Activated CD8-positive, alpha-beta memory T cell treated with anti-CD3 and anti-CD28 coated beads for 1 hour (primary cell): ENCODE measurements at places on chromosomes 11 and 22.

DNA sequence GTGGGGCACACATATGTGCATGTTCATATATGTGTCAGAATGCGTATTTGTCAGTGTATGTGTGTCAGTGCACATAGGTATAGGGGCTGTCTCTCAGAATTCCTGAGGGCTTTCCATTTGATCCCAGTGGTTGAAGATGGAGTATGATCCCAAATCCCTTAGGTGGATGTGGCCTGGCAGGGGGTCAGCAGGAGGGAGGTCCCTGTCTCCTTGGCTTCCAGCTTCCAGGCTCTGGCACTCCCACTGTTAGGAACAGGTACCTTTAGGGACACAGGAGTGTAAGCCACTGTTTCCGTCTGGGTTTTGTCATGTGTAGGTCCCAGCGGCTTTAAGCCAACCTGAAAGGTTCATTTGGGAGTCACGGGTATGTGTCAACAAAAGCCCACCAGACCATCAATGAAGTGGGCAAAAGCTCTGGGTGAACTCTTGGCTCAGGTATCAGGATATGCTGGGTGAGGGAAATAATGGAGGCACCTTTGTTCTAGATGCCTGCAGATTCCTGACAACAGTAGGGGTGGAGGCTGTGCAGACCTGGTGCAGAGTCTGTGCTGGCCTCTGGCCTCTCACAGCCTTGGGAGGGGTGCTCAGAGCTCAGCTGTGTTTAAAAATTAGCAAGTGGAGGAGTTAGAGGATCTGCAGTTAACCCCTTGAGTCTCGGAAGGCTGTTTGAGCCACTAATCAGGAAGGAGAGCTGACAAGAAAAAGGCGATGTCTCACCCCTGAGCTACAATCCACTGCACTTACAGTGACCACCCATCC lies 9.0 kb downstream of the KCNQ1OT1 start:
- DNase-seq: no peak

DNA sequence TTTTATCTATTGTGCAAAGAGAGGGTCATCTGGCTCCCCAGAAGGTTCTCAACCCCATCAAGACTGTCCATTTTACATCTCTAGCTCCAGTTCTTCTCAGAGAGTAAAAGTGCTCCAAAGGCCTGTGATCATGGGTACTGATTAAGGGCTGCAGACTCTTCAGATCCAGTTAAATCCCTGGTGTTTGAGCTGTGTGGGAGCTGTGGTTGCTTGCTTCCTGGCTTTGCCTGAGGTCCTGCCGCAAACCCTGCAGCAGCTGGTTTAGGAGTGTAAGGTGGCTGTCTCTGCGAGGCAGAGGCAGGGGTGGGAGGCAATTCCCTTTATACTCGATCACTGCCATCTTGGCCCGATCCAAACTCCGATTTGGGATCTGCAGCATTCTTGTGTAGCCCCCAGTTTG lies 1.2 kb downstream of the MRPL17 start:
- no peak for DNase-seq

DNA sequence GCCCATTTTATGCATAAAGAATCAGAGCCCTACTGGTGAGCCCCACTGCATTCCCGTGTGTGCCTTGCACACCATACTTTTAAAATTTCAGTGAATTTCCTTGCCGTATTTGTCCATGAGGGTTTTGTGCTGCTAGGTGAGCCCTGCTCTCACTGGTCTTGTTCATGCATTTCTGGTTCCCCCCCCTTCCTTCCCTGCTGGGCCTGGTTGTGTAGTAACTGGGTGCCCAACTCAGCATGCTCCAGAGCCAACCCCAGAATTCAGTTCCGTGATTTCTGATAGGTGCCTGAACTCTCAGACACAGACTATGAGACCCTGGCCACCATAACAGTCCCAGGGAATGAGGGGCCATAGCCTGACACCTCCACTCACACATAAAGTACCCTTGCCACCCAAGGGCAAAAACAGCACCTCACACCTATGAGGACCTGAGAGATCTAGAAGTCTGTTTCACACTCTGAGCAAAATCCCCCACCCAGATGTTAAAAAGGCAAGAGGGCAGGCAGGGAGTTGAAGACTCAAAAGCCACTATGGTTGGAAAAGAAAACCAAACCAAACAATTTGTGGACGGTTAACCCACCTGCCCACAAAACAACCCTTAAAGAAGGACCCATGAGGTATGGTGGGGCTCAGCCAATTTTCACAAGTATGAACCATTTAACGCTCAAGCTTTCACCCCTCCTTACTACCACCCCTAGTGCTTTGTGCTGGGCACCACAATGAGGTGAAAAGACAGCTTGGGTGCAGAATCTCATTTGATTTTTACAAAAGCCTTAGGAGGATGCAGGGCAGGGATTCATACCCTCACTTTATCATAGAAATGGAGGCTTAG lies 16.8 kb upstream of the IL10RA start:
- DNase-seq: no peak

DNA sequence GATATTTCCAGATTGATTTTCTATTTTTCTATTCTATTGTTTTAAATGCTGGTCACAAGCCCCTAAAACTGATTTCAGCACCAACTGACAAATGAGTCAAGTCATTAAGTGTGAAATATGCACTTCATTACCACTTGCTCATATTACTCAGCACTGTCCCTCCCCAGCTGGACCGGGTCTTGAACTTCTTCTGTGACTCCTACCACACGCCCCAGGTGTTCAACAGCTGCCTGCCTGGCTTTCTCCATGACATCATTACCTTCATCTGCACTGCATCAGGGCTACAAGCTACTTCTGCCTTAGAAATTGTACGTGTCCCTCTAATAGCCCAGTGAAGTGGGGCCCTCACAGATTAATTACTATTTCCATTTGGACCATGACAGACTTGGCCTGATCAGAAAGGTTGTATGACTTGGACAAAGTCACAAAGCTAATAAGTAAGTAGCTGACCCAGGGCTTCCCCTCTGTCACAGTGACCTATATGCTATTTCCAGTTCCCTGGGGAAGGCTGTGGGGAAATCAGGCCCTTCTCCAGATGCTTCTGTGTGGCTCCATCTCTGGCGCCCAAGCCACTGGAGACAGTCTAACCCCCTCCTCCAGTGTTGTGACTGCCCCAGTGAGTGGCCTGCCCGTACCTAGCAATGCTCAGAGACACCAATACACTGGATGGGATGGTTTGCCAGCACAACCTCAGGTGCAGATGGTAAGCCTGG lies 18.1 kb downstream of the TBC1D10A start:
- DNase-seq: no peak

- DNase-seq: no peak
These were observed 11.9 kb downstream of the CHRM1 start for GRCh38 chr11:62909107-62909894.

- DNase-seq: no peak
These were observed 26.0 kb downstream of the POU2AF3 start for GRCh38 chr11:111324277-111324720.

GRCh38 chr11:46345131-46345597 lies 2.1 kb upstream of the DGKZ start:
- DNase-seq: no peak

DNA sequence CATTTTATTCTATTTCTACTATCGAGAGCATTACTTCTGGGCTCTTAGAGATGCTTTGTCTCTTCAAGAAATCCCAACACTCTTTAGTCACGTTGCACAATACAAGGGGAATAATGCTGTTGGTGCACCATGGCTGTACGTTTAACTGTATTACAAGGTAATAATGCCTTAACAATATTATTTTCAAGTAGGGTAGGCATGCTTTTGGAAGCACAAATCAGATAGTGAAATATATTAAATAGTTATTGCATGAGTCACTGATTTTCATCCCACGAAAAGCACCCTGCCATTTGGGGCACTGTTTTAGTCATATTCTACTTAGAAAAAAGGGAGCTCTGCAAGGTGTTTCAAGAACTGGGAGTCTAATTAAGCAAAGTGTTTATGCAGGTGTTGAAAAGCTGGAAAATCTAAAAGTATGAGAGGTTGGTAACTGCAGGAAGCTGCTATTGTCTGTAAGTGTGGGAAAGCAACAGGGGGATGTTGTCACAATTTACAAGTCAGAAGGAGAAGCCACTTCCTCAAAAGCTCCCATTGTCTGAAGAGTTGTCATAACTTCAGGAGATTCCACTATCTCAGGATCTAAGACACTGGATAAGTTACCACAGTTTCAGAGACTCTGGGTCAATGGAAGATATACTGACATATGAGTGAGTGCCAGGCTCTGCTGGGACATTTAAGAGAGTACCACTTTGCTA lies 218.2 kb downstream of the JRKL start:
- DNase-seq: no peak

- DNase-seq: no peak
These were observed 9.3 kb downstream of the CD82 start for GRCh38 chr11:44574610-44575287.

DNA sequence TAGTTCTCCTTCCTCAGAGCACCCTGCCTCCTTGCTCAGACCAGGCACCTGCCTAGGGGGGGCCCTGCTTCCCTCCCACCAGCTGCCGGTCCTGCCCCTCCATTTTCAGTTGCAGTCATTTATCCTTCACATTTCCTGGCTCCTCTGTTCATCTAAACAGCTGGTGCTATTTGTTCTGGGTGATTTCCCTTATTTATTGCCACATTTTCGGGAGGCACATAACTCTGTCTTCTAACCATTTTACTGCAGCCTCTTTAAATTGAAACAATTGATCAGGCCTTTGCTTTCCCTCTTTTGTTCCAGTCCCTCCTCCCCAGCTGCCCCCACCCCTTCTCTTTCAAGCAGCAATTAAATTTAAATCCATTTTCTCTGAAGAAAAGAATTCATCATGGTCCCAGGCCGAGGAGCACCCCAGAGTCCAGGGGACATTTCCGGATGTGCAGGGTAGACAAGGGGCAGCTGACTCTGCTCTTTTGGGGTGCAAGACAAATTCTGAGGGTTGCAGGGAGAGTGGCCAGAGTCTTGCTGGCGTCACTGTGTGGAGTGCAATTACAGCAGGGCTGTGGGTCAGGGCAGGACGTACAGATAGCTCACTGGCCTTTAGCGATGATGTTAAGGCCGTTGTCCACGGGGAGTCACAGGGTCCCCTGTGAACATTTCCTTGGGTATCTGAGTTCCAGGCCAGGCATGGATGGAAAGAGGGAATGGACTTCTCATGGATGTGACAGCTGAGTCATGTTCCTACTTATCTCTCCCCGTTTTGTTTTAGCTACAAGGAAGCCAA lies 476.4 kb downstream of the TBC1D22A start:
- DNase-seq: no peak

DNA sequence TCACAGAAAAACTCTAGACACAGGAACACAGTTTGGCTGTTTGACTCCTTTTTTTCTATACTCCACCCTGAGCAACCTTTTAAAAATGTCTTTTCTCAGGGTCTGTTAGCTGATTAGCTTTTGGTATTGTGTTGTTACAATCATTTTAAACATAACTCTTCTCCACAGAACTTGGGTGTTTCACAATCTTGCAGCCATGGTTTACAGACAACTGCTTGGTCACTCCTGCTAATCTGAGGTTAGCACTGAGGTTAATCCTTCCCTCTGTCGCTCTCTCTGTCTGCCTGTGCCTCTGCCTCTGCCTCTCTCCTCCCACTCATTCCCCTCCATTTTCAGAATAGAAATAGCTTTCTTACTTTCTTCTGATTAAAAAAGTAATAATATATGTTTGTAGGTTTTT lies 62.4 kb upstream of the ZBED5 start:
- DNase-seq: no peak

GRCh38 chr11:1970956-1971355 lies 23.8 kb downstream of the MRPL23 start:
- DNase-seq: no peak

DNA sequence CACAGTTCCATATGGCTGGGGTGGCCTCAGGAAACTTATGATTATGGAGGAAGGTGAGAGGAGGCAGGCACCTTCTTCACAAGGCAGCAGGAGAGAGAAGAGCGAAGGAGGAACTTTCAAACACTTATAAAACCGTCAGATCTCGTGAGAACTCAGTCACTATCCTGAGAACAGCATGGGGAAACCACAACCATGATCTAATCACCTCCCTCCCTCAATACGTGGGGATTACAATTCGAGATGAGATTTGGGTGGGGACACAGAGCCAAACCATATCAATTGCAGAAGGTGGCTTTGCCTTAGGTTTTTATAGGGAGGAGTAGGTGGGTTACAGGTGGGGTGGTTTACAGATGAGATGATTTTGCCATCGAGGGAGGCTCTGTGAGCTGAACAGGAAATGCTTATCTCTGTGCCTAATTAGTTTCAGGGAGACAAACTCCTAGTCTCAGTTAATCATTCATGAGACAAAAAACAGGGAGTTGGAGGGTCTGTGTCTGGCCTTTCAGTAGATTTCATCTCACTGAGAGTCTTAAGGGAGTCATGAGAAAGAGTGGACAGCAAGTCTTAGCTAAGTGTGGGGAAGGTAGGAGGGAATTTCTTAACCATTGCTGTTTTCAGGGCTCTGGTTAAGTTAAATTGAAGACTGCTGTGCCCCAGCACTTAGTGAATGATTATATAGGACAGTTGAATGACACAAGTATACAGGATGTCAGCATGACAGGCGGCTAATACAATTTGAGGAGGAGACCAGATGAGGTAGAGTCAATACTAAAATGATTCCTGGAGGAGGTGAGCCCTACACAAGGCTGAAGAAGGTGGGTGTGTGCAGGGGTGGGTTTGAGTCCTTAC lies 47.7 kb downstream of the CWC15 start:
- no peak for DNase-seq

GRCh38 chr11:71452199-71453036 lies 585 bp upstream of the NADSYN1 start:
- DNase-seq: peak; percentile 33

GRCh38 chr11:123519055-123519796 lies 89.2 kb downstream of the GRAMD1B start:
- no peak for DNase-seq

GRCh38 chr22:41368543-41369423 lies 13.0 kb upstream of the TEF start:
- no peak for DNase-seq

DNA sequence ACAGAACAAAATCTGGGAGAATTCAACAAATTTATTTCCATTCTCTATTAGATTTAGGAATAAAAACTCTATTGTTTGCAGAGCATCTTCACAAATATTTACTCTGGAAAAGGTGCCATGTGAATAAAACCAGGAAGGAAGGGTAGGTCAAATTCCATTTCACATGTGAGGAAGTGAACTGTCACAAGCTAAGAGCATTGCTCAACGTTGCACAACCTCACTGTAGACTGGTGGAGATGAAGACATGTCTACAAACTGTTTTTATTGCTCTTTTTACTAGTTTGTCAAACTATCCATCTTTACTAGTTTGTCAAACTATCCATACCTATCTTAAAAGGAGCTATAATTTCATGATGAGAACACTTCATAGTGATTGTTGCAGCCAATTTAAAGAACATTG lies 236.4 kb downstream of the CNTN5 start:
- DNase-seq: no peak

DNA sequence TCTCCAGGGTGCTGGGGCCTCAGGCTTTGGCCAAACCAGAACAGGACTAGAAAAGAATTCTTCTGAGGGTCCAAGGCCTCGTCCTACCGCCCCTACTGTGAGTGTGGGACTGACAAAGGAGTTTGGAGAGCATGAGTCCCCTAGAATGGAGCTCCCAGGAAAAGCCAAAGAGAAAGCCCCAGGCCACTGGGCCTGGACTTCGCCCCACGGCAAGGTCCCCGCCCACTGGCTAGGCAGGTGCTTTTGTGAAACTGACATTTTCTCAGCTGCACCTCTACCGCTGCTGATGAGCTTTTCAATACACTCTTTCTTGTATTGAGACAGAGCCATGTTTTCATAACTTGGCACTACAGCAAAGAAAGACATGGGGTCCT lies 9.7 kb upstream of the FGF3 start:
- DNase-seq: no peak
